Skeletal muscle cell (primary cell): ENCODE measurements at places on chromosomes 16 and 17.
A peak's percentile ranks its signal among the peaks of the same experiment; 100 is the strongest.

DNA sequence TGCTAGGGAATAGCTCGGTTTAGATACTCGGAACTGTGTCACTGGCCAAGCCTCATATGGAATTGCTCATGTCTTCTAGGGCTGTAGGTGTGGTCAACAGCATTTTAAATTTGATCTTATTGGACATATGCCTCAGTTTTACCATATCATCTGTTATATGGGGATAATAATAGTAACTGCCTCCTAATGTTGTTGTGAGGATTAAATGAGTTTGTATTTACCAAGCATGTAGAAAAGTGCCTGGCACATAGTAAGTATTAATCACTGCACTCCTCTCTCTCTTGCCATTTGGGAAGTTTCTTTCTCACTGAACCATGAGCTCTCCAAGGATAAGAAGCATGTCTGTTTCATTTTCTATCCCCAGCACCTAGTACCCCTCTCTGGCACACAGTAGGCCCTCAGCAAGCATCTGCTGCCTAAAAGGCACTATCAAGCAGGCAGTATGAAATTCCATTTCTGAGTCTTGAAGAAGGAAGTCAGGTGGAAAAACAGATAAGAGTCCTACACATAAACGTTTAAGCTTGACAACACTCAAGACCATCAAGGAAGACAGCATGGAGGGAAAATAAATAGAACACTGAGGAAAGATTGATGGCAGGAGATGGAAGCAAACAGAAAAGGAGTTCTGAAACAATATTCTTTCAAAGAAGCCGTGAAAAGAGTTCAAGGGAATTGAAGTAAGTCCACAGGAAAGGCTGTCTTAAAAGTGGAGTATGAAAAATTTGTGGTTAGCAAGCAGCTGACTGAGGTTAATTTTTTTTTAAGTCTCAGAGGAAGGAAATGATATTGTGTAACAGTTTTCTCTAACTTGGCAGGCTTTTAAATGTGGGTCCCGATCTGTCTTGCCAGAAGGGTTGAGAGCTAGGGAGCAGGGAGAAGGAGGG, 2.2 kb upstream of the ATP6V0A1 start:
- DNase-seq: peak; percentile 54

DNA sequence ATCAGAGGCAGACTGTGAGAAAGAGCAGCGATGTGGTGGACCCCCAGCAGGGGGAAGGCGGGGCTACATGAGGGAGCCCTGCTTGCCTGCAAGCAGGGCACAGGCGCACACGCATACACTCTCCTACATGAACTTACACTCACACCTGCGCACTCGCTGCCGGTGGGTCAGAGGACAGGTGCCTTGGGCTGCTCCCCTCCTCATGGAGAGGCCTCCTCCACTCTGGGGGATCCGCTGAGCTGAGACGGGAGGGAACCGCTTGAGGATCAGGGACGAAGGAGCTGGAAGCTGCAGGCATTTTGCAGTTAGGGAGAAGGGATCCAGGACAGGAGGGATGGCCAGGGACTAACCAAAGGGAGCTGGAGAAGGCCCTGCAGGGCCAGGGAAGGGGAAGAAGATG, 14.2 kb downstream of the OSBPL7 start:
- no peak for DNase-seq

DNA sequence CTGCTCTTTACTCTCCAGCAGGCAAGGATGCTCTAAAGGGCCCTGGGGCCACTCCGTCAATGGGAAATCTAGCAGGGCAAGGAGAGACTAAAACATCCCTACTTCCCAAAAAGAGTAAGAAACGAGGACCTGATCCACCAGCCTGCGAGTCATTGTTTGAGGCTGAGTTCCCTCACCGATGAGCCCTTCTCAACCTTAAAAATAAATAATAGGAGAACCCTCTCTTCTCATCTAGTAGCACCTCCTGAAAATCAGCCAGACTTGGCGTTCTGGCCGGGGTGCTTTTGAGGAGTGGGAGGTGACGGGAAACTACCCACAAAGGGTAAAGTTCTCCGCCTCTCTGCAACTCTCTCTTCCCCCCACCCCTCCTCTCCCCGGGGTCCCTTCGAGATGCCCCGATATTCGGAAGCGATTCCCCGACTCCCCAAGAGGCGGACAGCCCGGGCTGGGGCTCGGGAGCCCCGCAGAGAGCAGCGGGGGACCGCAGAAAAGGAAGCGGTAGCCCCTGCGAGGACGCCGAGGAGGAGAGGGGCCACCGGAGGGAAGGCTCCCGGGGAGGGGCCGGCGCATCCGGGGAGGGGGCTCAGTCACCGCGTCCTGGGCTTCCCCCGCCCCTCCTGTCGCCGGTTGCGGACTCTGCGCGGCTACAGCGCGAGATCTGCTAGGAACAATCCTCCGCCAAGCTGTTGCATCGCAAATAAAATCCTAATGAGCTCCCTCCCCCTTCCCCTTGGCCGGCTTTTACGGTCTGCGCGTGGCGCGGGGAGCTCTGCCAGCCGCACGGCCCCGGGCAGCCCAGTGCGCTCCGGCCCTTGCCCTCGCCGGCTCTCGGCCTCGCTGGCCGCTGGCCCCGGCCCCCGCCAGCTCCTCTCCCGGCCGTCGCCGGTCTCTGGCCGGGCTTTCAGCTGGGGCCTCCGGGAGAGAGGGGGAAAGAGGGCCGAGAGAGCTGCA, 1.3 kb downstream of the HOXB9 start:
- DNase-seq: no peak

- DNase-seq: no peak
Measured at GRCh38 chr16:75298267-75298666, 46.8 kb upstream of the BCAR1 start.
